ENCODE measurements at places on chromosomes 12 and 14.

DNA sequence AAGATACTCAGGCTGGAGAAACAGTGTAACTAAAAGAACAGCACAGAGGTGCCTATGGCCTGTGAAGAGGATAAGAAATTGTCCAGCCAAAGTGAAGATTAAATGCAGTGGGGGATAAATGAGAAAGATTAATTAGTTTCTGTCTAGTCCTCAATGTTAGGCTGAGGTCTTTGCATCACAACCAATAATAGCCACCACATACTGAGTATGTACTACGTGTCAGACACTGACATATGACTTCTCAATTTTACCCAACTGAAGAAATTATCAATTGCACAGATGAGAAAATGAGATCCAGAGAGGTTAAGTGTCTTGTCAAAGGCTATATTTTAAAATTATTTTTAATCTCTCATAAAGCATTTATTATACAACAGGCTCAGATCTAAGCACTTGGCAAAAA, 285.9 kb downstream of the PDZRN4 start:
- DNase-seq, result no peak

GRCh38 chr12:91931111-91931510, 214.5 kb downstream of the BTG1 start:
- DNase-seq, result no peak

GRCh38 chr12:42140901-42141300, 3.8 kb downstream of the GXYLT1 start:
- DNase-seq, result no peak

GRCh38 chr14:97298331-97298730, 501.1 kb downstream of the VRK1 start:
- DNase-seq, result no peak

- DNase-seq, result peak; percentile 39
Observed at GRCh38 chr12:104494137-104494792, 37.5 kb downstream of the CHST11 start.

DNA sequence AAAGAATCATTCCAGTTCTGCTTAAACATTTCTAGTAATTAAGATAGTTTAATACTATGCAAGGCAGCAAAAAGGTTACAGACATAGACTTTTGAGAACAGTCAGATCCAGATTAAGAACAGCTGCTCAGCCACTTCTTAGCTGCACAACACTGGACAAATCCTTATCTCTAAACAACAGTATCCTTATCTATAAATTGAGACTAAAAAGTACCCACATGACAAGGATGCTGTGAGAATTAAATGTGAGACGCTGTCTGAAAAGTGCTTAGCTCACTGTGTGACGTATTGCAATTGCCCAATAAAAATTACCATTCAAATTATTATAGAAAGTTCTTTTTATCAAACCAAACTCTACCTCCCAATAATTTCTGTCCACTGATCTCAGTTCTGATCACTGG, 35.5 kb downstream of the BORCS5 start:
- no peak for DNase-seq

DNA sequence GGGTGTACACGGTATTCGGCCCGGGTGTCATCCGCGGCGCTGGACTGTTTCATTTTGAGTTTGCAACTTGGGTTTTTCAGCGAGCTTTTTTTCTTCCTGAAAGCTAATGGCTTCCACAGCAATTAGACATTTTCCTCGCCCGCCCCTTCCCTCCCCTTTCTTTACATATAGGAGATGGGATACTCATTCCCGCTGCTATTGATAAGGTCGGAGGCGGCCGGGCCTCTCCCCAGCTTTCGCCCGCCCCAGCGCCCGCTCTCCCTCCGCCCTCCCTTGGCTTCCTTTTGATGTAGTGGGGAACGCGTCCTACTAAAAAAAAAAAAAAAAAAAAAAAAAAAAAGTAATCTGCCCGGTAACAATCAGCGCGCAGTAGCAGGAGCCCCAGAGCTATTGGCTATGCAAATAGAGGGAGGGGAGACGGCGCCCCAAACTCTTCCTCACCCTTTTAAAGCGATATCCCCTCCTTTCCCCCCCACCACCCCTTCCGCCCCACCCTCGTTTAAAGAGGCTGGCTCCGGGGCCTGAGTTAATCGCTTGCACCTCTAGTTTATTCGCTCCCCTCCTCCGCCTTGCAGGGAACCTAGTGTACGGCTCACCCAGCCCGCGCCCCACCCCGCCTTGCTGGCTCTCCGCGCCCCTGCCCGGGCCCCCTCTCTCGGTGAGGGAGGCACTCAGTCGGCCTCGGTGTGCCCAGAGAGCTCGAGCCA, 1.7 kb upstream of the CCND2 start:
- peak; percentile 79 for DNase-seq

DNA sequence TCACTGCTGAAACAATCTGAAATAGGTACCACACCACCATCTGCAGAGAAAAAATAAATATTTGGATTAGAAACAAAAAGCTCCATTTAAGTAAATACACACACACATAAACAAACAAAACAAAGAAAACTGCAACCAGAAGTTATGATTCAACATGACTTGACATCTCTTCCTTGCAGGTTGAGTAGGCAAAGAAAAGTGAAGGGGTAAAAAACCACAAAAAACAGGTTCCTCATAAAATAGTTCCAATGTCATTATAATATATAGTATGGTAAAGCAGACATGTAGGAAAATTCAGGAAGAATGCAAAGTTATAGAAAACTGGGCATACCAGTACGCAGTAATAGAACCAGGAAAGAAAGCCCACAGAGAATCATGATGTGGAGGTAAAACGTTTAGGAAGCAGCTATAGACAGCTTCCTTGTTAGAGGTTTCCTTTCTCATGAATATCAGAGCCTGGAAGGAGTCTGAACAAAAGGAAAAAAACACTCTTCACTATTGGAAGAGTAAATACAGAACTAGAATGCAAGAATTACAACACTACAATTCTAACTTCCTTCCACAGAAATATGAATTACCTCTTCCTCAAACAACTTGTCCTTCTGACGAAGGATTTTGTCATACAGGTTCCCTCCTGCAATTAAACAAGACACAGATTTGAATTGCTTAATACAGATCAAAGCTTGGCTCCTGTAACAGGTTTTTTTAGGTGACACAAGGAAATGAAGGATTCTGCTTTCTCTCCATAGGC, 6.1 kb downstream of the NEK9 start:
- no peak for DNase-seq

GRCh38 chr14:99426813-99427346, 53.8 kb downstream of the SETD3 start:
- no peak for DNase-seq

Data from stimulated activated CD8-positive, alpha-beta memory T cell treated with anti-CD3 and anti-CD28 coated beads, Interleukin-12 subunit alpha, Interleukin-12 subunit beta, amount 100 ng/mL, for 4 hours (primary cell).